Uterus (tissue), 4 donors: ENCODE measurements at places on chromosomes 16 and 17.

DNA sequence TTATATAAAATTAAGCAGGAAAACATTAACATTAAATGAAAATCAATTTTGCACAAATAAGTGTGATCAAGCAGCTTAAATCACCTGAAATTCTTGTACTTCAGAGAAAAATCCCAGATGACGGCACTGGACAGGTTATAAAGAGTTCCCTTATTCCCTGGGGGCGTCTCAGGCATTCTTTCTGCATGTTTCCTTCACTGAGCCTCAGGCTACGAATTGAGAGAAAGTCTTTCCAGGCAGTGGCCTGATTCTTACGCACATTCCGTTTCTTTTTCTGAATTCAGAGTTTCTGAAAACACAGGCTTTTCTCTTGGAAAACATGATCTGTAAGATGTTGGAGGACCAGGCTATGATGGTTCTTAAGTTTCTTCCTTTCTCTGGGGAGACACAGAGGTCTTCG is 22.1 kb upstream of the PITPNM3 start:
- no peak for DNase-seq

DNA sequence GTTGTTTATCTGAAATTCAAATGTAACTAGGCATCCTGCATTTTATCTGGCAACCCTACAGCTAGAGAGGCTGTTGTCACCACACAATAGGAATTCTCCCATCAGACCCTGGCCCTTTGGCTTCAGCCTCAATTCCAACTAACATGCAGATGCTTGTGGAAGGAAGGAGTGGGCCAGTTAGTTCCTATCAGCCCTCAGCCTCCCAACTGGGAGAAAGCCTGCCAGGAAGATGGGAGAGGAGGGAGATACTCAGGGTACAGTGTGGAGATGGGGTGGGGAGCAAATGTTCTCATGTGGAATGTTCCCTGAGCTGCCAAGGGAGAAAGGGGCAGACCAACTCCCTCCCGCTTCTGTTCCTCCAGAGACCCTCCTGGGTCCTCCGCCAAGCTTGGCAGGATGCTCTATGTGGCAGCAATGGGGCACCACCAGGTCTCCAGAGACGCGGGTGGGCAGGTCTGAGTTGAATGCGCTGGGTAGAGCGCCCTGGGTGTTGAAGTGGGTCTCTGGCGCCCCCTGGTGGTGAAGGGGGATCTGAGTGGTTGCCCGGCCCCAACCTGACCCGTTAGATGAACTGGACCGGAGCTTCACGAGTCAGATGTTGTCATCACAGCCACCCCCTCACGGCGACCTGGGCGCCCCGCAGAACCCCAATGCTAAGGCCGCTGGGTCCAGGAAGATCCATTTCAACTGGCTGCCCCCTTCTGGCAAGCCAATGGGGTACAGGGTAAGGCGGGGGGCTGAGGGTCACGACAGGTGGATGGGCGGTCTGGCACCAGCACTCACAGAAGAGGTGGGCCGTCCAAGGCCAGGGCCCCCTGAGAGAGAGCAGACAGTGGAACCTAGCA is 15.2 kb downstream of the GALK1 start:
- DNase-seq, result peak; percentile 85

- no peak for DNase-seq
Observed at GRCh38 chr16:24717411-24717810, 12.0 kb upstream of the TNRC6A start.

DNA sequence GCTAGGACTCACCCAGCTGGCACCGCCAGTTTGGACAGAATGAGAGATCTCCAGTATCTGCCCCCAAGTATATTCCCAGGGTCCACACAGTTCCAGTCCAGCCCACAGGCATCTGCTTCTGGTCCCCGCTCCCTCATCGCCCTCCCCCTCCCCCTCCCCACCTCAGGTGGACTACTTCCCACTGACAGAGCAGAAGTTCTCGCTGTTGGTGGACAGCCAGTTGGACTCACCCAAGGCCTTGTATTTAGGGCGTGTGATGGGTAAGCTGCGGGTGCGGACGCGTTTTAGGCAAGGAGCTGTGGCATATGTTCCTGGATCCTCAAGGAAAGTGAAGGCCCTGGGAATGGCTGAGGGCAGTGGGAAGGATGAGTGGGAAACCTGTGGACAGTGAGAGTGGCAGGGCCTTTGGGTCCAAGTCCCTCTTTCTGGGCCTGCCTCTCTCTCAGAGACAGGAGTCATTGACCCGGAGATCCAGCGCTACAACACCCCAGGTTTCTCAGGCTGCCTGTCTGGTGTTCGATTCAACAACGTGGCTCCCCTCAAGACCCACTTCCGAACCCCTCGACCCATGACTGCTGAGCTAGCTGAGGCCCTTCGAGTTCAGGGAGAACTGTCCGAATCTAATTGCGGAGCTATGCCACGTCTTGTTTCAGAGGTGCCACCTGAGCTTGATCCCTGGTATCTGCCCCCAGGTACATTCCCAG is 14.9 kb downstream of the CNTNAP1 start:
- no peak for DNase-seq

GRCh38 chr17:72236980-72237633 is 116.3 kb downstream of the SOX9 start:
- no peak for DNase-seq

DNA sequence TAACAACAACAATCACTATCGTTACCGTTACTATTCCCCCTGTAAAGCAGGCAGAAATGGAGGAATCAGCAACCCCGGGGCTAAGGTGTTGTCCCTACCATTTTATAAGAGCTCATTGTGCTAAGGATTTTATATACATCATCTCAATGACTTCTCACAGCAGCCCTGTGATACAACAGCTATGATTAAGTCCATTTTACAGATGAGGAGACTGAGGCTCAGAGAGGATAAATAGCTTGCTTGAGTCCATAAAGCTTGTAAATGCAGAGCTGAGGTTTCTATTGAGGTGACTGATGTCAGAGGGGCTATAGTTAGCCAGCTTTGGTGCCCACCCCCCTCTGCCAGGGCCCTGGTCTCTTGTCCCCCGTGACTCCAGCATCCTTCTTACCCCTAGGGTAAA is 16.7 kb upstream of the PDK2 start:
- DNase-seq, result no peak

DNA sequence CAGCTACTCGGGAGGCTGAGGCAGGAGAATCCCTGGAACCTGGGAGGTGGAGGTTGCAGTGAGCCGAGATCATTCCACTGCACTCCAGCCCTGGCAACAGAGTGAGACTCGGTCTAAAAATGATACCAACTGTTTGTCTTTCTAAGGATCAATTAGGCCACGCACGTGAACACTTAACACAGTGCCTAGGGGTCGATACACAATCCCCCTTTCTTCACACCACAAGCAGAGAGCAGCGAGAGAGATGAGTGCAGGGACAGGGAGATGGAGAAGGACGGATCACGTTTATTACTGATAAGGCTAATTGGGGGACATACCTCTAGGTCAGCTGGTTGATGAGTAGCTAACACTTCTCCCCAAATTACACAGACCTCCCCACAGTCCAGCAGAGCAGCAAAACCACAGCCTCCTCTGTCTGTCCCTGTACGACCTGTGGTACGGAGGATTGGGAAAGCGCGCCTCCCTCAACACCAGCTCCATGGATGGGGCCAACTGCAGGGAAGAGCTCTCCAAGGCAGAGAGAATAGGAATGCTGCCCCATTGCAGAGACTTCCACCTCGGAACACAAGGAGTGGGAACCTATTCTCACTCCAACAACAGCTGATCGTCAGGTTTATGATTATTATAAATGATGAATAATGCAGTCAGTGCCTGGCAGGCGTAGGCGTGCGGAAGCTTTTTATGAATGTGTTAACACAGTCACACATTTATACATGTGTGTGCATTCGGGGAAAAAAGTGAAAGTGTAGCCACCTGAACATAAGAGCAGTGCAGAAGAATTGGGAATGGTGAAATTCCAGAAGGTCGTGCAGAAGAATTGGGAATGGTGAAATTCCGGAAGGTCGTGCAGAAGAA is 155.1 kb downstream of the C16orf95 start:
- no peak for DNase-seq

DNA sequence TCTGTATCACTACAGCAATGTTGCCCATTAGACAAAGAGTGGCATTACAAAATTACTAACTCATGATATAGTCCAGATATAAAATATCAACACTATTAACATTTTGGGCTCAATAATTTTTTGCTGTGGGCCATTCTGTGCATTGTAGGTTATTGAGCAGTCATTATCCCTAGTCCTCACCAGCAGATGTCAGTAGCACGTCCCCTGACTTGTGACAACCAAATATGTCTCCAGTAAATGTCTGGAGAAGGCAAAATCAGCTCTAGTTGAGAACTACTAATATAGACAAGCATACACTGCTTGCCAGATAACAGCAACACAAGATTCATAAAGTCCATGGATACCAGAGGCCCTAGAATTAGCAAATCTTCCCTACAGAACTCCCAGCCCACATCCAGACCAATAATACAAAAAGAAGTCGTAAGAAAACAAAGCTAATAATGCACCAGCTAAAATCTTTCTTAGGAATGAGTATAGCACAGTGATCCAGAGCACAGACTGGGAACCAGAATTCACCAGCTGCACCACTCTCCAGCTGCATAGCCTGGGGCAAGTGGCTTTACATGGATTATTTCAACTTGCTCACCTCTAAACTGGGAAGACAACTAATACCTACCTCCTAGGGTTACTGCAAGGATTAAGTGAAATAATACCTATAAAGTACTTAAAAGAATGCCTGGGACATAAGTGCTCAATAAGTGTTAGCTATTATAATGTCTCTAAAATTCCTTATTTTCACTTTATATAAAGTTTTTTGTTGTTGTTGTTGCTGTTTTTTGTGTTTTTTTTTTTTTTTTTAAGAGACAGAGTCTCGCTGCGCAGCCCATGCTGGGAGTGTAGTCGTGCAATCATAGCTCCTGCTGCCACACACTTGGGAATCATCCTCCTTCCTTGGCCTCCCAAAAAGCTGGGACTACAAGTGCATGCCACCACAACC is 23.7 kb downstream of the HELZ start:
- no peak for DNase-seq

- no peak for DNase-seq
Observed at GRCh38 chr16:85101956-85102630, 10.2 kb downstream of the CIBAR2 start.

- DNase-seq, result no peak
Observed at GRCh38 chr16:66510298-66510697, 39.6 kb downstream of the TK2 start.

DNA sequence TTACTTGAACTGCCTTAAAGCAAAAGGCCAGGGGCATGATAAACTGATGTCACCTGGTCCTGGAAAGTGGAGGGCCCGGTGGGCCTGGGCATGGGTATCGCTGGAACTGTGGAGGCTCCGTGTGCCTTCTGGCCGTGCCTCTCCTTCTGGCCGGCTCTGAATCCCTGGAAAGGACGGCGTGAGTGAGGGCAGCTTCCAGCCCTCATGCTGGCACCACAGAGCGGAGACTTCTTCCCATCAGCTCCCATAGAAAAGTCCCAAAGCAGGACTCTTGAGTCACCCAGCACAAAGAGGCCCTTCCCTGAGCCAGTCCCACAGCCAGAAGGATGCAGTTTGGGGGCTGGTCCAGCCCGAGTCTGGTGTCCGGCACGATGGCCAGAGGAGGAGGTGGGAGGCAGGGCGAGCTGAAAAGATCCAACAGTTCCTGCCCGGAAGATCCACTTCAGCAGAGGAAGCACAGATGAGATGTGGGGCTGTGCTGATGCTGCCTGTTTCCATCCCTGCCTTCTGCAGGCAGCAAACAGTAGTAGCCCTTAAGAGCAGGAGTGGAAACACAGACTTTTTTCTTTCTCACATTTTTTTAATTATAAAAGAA is 7.8 kb downstream of the GAA start:
- no peak for DNase-seq

GRCh38 chr17:28563475-28563874 is 7.8 kb downstream of the PIGS start:
- no peak for DNase-seq

DNA sequence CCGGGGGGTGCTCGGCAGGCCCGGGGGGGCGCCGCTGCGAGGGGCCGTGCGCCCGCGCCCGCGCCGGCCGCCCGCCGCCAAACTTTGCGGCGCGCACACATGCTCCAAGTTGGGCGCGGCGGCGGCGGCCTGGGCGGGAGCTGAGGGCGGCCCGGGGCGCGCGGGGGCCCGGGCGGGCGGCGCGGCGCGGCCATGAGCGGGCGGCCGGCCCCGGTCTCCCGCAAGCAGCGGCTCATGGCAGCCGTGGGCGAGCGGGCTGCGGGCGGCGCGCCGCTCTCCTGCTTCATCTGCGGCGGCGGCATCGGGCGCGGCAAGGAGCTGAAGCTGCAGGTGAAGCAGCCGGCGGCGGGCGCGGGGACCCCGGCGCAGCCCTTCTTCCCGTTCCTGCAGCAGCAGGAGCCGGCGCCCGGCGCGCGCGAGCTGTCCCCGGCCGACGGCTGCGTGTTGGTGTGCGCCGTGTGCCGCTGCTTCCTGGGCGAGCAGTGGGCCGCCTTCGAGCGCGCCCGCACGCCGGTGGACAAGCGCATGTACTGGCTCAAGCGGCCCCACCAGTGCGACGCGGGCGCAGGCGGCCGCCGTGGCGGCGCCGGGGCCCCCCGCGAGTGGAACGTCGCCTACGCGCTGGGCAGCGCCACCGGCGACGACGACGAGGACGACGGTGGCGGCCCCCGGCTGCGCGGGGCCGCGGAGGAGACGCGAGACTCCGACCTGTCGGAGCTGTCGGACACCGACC is 57.2 kb upstream of the CIBAR2 start:
- no peak for DNase-seq

- no peak for DNase-seq
Observed at GRCh38 chr17:45319239-45319703, 2.5 kb upstream of the MAP3K14 start.

GRCh38 chr17:20225162-20226115 is 216.3 kb downstream of the SPECC1 start:
- DNase-seq, result no peak

DNA sequence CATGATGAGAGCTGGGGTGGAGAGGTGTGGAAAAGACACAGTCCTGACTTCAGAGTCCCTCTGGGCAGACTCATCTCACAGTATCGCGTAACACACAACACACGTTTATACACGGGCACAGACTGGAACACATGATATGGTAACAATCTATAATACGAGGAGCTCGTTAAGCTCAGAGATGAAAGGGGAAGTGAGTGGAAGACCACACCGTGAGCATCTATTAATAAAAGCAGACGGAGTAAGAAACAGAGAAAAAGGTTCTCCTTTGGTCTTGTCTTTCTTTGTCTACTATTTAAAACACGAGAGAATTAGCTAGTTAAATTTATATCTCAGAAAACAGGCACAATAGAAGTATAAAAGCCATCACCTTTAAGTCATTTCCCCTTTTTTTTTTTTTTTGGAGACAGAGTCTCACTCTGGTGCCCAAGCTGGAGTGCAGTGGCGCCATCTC is 13.5 kb downstream of the ANKRD11 start:
- DNase-seq, result no peak

GRCh38 chr16:19299565-19299964 is 14.0 kb downstream of the CLEC19A start:
- no peak for DNase-seq

- no peak for DNase-seq
Observed at GRCh38 chr16:84746875-84747274, 47.1 kb downstream of the USP10 start.

- DNase-seq, result no peak
Observed at GRCh38 chr17:47291242-47291873, 32.4 kb upstream of the EFCAB13 start.

GRCh38 chr17:39738568-39738901 is 797 bp downstream of the GRB7 start:
- no peak for DNase-seq

GRCh38 chr16:85162478-85163277 is 50.4 kb upstream of the CIBAR2 start:
- peak; percentile 80 for DNase-seq

- DNase-seq, result no peak
Observed at GRCh38 chr17:52678211-52678610, 519.7 kb upstream of the CA10 start.

- DNase-seq, result no peak
Observed at GRCh38 chr16:52405441-52405840, 141.5 kb downstream of the TOX3 start.
